Cerebellar nuclear complex (tissue), 1 donor: ENCODE measurements at places on chromosomes 7 and 10.
A peak's percentile ranks its signal among the peaks of the same experiment; 100 is the strongest.

DNA sequence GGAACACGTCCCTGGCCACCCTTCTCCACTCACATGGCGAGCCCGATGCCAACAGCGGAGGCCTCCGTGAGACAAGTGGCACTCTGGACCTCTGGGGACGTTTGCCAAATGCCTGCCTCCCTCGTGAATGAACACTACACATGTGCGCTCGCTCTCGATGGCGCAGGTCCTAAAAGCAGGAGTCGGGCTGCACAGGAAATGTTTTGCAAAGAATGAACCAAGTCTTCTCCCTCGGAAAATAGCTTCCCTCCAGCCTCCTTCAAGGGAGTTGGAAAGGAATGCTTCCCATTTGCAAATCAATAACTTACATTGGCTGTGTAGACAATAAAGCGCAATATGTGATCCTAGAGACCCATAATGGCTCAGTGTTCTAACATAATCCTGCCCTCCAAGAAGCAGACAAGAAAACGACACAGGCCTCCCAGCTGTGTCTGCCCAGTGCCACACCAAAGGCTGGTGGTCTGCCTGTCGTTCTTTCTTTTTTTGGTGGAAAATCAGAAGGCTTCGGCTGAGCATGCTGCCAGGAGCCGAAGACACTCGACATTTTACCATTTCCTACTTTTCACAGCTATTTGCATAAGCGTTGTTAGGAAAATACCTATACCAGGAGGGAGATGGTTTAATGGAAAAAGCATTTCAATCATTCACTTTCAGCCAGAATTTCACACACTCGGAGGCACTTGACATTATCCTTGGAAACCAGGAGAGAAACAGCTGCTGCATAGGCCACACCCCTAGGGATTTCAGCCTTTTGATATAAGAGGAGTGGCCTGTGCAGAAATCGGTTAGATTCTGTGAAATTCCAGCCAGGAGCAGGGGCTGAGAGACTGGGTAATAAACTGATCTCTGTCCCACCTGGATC lies 38.4 kb downstream of the ATXN7L1 start:
- no peak for DNase-seq

DNA sequence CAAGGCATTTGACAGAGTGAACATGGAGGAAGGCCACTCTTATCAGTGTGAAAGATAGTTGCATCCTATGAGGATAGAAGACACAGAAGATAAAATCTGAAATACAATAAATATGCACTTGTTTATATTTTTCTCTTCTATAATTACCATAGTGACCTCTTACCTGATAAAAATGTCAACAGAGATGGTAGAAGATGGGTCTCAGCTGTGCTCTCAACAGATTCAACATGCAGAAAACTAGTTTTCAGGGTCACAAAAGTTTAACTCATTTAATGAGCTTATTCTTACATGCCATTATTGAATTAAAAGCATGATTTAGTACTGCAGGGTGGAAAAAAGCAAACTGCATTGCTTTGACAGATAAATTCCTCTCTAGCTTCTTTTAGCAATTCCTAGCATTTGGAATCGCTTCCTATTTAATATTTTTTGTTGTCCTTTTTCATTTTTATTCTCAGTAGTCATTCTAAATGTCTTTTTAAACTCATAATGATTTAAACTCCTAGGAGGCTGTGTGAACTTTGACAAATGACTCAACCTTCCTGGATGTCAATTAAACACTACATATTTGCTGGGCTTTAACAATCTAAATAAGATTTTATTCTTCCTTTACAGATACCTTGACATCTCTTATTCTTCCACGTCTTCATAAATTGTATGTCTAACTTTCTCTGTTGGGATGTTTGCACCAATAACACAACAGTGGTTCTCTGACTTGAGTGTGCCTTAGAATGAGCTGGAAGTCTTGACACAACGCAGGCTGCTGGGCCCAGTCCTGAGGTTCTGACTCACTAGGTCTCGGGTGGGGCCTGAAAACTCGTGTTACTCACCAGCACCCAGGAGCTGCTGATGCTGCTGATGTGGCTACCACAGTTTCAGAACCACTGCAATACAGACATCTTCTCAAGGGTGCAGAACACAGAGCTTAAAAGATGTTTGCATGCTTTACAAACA lies 565.5 kb upstream of the IGFBP3 start:
- no peak for DNase-seq

DNA sequence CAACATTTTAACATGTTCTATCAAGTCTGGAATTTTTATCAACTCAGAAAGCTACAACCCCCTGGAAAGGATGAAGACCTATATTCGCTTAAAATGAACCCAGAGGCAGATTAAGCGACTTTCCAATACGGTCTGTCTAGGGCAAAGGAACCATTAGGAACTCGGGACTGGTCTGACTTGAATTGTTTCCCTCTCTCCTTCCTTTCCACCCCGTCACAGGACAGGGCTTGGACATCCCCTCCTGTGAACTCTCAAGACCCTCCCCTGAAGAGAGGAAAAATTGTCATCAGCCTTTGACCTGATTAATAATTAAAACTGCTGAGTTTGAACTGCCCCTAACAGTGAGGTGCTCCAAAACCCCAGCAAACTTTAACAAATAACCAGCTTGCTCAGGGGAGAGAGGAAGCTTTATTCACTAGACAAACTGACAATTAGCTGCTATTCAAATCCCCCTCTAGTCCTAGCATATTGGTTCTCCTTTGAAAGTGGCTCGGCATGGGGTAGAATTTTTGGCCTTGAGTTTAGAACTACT lies 22.6 kb upstream of the SLF2 start:
- DNase-seq = no peak

- no peak for DNase-seq
These were observed 641.8 kb upstream of the FOXK1 start for GRCh38 chr7:4040109-4040928.

GRCh38 chr10:93079663-93080349 lies 6.1 kb downstream of the CYP26A1 start:
- no peak for DNase-seq

DNA sequence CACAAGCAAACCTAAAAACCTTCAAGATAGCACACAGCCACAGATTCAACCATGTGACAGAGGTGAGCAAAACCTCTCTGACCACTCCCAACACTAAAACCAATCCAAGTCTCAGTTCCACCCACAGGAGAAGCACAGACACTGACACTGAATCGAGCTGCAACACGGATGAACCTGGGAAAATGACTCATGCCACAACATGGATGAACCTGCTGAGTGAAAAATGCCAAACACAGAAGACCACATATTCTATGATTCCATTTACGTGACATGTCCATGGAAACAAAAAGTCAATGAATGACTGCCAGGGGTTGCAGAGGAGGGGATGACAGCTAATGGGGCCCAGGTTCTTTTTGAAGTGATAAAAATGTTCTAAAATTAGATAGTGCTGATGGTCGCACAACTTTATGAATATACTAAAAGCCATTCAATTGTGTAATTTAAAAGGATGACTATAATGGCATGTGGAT lies 22.0 kb downstream of the CYTH3 start:
- DNase-seq = no peak

- DNase-seq = peak; percentile 58
These were observed 1164.0 kb upstream of the CELF2 start for GRCh38 chr10:9853405-9854355.

DNA sequence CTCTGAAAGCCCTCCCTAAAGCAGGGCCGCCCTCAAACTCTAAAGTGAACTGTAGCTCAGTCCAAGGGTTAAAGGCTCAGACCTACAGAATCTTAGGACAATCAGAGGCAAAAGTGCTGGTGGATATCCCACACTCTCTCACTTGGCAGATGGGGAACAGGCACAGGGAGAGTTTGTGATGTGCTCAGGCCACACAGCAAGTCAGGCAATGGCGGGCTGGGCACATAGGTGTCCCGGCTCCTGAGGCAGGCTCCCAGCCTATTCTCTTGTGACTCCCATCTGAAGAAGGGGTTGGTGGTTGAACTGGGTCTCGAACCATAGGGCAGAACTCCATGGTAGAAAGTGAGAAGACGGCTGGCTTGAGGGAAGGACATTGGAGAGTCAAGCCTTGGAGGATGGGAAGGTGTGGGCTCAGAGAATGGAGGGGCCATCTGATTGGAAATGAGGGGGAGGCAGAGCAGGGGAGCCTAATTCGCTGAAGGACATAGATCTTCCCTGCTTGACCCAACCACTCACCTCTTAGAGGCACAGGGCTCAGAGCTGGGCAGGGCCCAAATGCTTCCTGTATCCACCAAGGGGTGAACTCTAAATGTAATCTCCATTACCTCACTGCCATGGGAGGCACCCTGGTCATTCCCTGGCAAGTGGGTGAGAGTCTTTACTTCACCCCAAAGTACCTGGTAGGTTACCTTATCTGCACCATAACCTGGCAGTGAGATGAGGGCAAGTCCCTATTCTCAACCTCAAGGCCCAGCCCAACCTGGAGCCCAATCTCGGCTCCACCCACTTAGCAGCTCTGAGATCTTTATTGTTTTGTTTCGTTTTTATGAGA lies 4.9 kb upstream of the ZMIZ1 start:
- no peak for DNase-seq

- no peak for DNase-seq
These were observed 236.3 kb downstream of the BAMBI start for GRCh38 chr10:28913436-28914237.

- DNase-seq = no peak
These were observed 22.1 kb upstream of the AOAH start for GRCh38 chr7:36746347-36746746.

DNA sequence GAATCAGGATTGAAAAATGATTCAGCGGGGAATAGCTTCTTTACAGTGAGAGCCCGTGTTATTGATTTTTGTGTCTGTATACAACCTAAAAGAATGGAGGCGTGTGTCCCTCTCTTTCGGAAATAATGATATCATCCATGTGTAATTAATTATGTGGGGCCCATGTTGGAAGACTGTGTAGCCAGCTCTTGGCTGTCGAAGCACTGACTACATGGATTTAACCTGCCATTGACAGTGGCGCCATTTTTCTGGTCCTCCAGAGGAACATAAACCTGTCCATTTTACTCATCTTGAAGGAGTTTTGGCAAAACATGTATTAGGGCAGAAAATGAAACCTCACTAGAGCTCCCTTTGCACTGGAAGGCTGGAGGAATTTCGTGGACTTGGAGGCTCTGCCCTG lies 119.6 kb downstream of the ITIH5 start:
- no peak for DNase-seq

DNA sequence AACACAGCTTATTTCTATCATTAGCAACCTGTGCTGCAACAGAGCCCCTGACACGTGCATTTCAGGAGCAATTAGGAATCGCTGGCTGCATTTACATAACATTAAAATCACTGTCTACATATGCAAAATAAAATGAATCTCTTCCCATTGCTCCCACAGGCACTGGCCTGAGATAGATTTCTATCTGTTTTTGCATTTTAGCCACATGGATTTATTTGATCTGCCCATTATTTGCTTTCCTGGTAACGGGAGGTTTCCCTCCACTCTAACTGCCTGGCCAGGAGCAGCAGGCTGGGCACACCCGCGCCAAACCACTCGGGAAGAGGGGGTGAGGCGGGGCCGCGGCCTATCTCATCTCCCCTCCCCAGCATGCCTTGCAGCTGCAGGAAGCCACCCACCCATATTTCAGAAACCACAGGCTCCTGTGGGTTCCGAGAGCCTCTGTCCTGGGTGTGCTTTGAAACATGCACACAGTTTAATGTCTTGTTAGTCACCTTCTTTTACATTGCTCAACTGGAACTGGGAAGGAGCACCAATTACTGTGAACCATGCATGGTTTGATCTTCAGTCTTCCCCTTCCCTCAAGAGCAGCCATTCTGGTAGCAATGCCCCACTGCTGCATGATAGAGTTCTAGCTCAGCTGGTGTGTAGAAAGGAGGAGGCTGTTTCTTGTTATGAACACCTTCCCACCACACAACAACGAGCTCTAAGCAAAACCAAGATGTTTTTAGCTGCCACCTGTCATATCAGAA lies 37.7 kb upstream of the IKZF1 start:
- DNase-seq = no peak

- DNase-seq = no peak
These were observed 37.1 kb upstream of the TOMM7 start for GRCh38 chr7:22859641-22860290.

GRCh38 chr10:123462246-123462645 lies 203.9 kb upstream of the GPR26 start:
- DNase-seq = no peak

DNA sequence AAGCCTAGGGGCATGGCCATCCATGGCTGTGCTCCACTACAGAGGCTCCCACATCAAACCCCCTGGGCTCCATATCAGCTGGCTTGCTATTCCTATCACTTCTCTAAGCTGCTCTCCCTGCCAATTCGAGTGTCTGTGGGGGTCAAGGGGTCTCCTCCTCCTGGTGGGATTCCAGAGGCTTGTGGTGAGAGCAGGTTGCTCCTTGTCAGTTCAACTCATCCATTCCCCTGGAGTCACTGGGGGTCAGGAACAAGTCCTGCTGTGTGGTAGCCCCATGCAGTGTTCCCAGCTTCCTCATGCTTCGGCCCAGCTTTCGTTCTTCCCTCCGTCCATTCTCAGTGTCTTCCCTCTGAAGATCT lies 86.6 kb upstream of the UNC5B start:
- no peak for DNase-seq

GRCh38 chr7:47792521-47793121 lies 155.6 kb downstream of the PKD1L1 start:
- no peak for DNase-seq

DNA sequence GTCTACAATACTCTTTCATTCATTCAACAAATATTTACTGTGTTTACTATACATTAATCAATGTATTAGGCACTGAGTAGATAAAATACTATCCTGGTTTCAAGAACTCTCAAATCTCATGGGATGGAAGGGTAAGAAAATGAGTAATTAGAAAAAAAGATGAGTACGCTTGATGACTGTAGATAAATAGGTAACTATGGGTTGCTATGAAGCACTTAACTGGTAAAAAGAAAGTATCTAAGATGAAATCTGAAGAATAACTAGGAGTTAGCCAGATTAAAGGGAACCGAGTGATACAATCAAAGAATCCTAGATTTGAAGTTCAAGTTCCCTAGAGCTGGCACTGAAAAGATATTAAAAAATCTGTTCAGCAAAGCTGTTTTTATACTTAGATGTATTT lies 62.1 kb downstream of the IQUB start:
- DNase-seq = no peak

DNA sequence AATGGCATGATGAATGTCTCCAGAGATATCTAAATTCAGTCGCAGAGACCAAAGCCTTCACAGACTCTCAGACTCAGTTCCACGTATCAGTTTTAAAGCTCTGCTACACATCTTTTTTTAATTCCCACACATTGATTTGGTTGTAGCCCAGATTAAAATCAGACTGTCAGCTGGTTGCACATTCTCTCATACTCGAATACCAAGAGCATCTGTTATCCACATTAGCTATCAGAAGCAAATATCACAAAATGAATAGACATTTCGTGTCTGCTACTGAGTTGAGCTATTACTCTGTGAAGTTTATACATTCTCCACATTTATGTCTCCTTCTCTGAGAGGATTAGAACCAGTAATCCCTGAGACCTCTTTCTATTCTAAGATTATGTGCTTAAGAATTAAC lies 229.2 kb downstream of the GPAM start:
- DNase-seq = no peak

- DNase-seq = no peak
These were observed 40.0 kb downstream of the ZNF438 start for GRCh38 chr10:30991647-30992011.

GRCh38 chr7:43085992-43086391 lies 26.5 kb upstream of the HECW1 start:
- DNase-seq = no peak

- DNase-seq = no peak
These were observed 31.5 kb downstream of the CLIP2 start for GRCh38 chr7:74320645-74321221.

- no peak for DNase-seq
These were observed at the start of gene GIMAP2 for GRCh38 chr7:150685219-150686029. Gene GIMAP2, plus strand, starts transcription at chr7:150685706. Its CDS starts 1,354 bp downstream, at chr7:150687060.
